NCI-H460 (cell line): ENCODE measurements at places on chromosomes 16 and 17. TPM values are rescaled to one million over a fixed set of nuclear protein-coding genes. Genes with fewer than 3 reads are reported as not detected.

HOXB4 gene
- 0.67 TPM in 1 of 2 replicates, not detected in the other for total RNA-seq

RNF112 gene
- total RNA-seq: 0.20 TPM in 2 replicates

C16orf92 gene
- not detected in 2 replicates for total RNA-seq

ATAD5 gene
- total RNA-seq: 6.7 and 7.2 TPM in 2 replicates

GRCh38 chr16:53123747-53124146, 69.0 kb downstream of the CHD9 start:
- DNase-seq: no peak

- no peak for DNase-seq
These were observed 15.9 kb downstream of the GRB7 start for GRCh38 chr17:39753514-39754160.

CDR2L gene
- total RNA-seq: 15.6 and 18.0 TPM in 2 replicates

GRCh38 chr16:68117884-68118283, 32.7 kb downstream of the NFATC3 start:
- DNase-seq: no peak

E4F1 gene
- 18.6 and 21.7 TPM in 2 replicates for total RNA-seq

SPATA20 gene
- 73.6 and 82.8 TPM in 2 replicates for total RNA-seq

- peak; percentile 90 for DNase-seq
These were observed 11.1 kb downstream of the NLRC5 start for GRCh38 chr16:57000271-57001025.

SCIMP gene
- not detected in 2 replicates for total RNA-seq

GRCh38 chr16:73390491-73390890, 342.6 kb upstream of the ZFHX3 start:
- DNase-seq: no peak

DNA sequence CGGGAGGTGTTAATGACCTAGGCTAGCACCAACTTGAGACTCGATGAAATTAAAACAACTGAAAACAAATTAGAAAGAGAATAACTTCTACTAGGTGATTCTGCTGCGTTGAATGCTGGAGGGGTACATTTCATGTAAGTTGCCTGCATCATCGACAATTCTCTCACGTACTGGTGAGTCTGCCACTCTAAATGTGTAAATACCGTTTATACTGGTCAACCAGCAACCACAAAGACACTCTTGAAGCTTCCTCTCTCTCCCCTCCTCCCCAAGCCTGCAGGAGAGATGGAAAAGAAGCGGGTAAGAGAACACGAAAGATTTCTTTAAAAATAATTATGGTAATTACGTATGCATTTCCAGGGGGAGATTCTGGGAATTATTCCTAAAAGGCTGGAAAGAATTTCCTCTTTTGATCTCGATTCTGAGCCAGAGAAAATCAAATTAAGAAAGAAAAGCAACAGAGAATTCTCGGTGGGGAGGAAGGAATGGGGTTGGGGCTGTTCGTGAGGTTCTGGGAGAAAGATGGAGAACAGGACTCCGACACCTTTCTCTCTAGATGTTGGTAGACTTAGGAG, 68.6 kb upstream of the MRTFB start:
- DNase-seq: no peak

DNA sequence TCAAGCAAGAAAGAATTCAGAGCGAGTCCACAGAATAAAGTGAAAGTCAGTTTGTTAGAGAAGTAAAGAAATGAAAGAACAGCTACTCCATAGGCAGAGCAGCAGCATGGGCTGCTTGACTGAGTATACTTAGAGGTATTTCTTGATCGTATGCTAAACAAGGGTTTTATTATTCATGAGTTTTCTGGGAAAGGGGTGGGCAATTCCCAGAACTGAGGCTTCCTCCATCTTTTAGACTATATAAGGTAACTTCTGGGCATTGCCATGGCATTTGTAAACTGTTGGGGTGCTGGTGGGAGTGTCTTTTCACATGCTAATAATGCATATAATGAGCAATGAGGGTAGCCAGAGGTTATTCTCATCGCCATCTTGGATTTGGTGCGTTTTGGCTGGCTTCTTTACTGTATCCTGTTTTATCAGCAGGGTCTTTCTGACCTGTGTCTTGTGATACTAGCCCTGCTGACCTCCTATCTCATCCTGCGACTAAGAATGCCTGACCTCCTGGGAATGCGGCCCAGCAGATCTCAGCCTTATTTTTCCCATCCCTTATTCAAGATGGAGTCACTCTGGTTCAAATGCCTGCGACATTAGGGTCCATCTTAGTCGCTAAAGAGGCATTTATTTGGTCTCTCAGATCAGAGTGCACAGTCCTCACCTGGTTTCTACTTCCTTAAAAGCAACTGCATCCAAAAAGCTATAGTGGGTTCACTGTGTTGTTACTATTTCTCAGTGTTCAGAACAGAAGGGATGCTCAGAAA, 100.6 kb upstream of the CACNG5 start:
- no peak for DNase-seq

GRCh38 chr16:87273471-87274030, 43.6 kb downstream of the C16orf95 start:
- no peak for DNase-seq

GRCh38 chr16:82651921-82652601, 25.3 kb downstream of the CDH13 start:
- no peak for DNase-seq

- peak; percentile 84 for DNase-seq
These were observed 8.9 kb downstream of the TRIM47 start for GRCh38 chr17:75869282-75870141.

DNA sequence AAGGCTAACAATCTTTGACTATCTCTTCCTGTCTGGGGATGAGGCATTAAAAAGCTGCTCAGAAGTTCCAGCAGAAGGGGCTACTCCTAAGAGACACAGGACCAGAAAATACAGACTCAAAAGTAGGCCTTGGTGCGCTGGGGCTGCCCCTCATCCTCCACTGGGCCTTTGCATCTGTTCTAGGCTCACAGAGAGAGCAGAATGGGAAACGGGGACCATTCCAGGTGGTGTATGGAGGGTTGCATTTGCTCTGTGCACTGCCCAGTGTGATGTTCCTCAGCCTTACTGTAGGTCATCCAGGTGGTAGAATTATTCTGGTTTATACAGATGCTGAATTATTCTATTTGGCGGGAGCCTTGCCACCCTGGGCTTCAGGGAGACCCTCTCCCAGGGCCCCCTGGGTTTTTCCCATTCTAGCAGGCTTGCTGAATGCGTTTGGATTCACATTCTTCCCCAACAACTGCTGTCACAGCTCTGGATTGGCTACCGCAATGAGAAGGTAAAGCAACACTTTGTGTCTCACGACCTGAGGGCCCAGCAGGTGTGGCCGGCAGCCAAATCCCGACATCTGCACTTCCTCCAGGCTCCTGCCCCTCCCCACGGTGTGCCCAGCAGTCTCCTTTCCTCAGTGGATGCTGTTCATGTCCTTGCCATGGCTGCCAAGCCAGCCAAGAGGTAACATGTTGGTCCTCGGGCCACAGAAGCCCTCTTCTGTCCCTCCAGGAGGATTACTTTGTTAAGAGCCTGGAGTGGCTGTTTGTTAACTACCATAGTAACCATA, 25.0 kb upstream of the ZNHIT3 start:
- no peak for DNase-seq

IL34 gene
- not detected in 2 replicates for total RNA-seq

DNA sequence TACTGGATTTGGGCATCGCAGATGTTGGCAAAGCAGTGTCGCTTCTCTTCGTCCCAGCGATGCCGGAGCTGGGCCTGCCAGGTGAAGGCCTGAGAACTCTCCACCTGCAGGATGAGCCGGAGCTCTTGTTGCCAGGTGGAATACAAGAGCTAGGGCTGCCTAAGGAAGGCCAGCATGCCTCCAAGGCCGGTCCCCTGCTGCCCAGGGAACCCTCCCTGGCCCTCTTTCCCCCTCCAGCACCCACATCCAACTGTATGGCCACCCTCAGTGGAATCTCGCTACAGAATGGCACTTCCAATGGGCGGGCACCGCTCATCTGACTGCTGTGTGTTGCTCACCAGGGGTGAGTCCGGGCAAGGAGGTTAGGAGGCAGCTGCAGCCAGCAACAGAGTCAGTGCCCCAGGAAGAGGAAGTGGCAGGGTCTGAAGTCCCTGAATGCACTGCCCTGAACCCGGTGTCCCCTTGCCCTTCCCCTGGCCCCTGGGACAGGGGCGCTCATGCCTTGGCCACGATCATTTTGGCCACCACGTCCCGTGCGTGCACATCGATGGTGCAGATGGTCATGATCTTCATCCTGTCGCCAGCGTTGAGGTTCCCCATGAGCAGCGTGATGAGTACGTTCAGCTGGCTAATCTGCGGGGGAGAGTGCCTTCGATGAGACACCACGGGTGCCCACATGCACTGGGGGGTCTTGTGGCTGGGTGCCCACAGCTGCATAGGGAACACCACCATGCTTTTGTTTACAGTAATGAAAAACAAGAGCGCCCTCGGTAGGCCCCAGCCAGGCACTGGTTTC, 75.8 kb downstream of the DNAH17 start:
- no peak for DNase-seq
